Activated CD8-positive, alpha-beta T cell treated with anti-CD3 and anti-CD28 coated beads for 36 hours (primary cell): ENCODE measurements at places on chromosomes 3 and 15. TPM values are rescaled to one million over a fixed set of nuclear protein-coding genes. Genes with fewer than 3 reads are reported as not detected.

GRCh38 chr3:10949197-10949596 lies 43.4 kb upstream of the SLC6A1 start:
- H3K4me1 ChIP-seq: no peaks in the 10 kb centered on the region
- no peak overlapping the region for H3K27ac ChIP-seq
- no peaks in the 10 kb centered on the region for H3K36me3 ChIP-seq
- H3K4me3 ChIP-seq: no peak overlapping the region
- peaks cover 8% of the 10 kb centered on the region for H3K27me3 ChIP-seq

DNA sequence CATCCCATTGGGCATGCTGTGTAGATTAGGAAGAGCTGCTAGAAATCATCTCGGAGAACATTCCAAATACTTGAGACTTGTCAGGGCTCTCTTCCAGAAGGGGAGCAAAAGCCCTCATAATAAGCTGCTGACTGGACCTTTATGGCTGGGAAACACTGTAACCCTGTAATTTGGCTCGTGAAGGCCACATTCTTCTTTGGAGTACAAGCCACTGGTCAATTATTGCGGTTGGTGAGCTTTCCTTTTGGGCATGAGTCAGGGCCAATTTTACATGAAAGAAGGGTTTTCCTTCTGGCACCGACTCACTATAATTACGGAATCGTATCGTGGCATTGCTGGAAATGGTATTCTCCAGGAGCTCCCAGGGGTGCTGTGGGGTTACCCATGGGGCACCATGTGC lies 434.5 kb upstream of the RGMA start:
- H3K36me3 ChIP-seq: no peaks in the 10 kb centered on the region
- H3K4me1 ChIP-seq: no peaks in the 10 kb centered on the region
- no peak for DNase-seq
- peaks cover 4% of the 10 kb centered on the region for H3K27me3 ChIP-seq
- H3K27ac ChIP-seq: no peak overlapping the region

DNA sequence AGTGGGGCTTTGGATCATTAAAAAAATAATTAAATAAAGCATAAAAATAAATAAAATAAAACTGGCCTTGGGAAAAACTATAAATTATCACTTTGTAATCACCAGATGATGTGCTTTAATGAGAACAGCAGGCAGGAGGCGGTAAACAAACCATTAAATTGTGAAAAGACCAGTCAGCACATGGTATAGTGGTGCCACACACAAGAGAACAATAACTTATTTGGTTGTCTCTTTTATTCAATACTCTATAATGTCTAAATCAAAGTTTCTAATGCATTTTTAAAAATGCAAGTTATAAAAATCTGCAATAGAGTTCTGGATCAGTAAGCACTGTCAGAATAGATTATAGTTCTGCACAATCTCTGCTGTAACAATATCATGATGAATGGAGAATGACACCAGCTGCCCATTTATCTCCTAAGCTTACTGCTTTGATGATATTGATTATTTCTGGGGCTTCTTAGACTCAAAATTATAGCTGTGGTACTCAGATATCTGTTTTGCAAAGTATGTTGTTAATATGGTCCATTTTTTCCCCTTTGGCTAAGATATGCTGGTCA lies 259.3 kb downstream of the NAALADL2 start:
- no peak overlapping the region for H3K4me3 ChIP-seq
- no peaks in the 10 kb centered on the region for H3K27me3 ChIP-seq
- no peaks in the 10 kb centered on the region for H3K4me1 ChIP-seq
- no peaks in the 10 kb centered on the region for H3K36me3 ChIP-seq

DNA sequence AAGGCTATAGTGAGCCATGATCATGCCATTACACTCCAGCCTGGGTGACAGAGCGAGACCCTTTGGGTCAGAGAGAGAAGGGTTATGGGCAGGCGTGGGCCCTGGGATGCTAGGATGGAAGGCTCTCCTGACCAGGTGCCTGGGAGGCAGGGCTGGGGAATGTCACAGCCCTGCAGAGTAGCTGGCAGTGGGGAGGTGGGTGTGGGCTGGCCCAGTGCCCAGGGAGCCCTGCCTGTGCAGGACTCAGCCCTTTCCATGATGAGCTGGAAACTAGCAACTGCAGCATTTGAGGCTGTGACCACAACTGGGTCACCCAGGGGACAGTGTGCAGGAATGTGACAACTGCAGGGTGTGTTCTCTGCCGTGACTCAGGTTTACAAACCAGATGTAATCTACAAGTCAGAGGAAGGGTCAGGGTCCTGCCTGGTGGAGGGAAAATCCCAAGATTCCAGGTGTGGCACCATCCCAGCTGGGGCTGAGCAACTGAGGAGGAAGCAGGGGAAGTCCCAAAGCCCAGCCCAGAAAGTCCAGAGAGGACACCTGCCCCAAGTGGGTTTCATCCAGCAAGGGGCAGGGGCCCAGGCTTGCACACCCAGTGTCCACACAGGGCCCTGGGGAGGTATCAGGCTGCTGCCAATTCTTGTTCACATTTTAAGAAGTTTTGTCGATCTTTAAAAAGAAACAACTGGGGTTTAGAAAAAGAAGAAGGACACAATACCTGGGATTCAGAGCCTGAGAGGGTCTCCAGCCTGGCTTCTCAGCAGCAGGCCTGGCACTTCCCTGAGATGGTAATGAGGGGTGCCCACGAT lies 45.5 kb downstream of the SLC28A1 start:
- peak; percentile 41 for DNase-seq
- no peak overlapping the region for H3K27ac ChIP-seq
- H3K4me3 ChIP-seq: no peak overlapping the region
- no peaks in the 10 kb centered on the region for H3K36me3 ChIP-seq
- peaks cover 5% of the 10 kb centered on the region for H3K4me1 ChIP-seq
- H3K27me3 ChIP-seq: no peaks in the 10 kb centered on the region

DNA sequence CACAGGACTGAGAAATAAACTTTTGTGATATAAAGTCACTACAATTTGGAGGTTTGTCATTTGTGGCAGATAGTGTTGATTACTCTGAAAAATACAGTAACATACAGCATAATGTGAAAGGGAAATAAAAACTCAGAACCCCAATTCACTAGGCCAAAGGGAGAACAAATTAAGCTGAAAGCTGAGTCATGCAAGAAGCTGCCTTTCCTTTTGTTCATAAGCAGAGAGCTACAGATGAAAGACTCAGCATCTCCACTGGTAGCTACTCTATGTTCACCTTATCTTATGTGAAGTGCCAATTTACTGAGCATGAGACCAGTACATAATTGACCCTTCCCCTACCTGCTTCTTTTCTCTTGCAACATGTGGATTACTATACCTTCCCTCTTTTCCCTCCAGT lies 19.3 kb upstream of the SLTM start:
- no peak for DNase-seq
- H3K4me3 ChIP-seq: no peak overlapping the region
- peaks cover 9% of the 10 kb centered on the region for H3K4me1 ChIP-seq
- H3K36me3 ChIP-seq: no peaks in the 10 kb centered on the region
- H3K27me3 ChIP-seq: no peaks in the 10 kb centered on the region

DNA sequence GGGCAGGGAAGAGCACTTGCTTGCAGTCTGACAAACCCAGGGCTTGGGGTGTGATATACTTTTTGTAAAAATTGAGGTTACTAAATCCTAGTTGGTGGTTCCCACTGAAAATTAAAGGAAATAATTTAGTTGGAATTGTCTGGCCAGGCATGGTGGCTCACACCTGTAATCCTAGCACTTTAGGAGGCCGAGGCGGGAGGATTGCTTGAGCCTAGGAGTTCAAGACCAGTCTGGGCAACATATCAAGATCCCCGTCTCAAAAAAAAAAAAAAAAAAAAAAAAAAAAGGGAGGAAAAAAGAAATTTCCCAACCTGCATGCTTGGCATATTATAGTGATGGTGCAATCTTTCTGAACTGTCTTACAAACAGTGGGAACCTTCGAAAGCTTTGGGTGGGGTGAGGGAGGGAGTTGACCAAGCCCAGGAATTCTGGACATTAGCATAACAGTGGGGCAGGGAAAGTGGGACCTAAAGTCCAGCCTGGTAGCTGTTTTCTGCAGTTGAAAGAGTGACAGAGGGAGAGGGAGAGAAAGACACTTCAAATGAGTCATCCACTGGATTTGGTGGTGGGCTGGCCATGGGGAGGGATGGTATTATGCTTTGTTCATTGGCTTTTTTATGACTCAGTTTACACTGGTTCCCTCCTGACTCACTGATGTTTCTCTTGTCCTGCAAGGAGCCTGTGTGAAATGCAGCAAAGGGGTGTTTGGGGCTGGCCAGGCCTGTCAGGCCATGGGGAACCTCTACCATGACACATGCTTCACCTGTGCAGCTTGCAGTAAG lies 41.1 kb downstream of the LIMD1 start:
- no peak for DNase-seq
- H3K36me3 ChIP-seq: peaks cover 23% of the 10 kb centered on the region
- no peak overlapping the region for H3K27ac ChIP-seq
- peaks cover 13% of the 10 kb centered on the region for H3K4me1 ChIP-seq
- no peaks in the 10 kb centered on the region for H3K27me3 ChIP-seq

GRCh38 chr3:3201611-3202010 lies 22.1 kb upstream of the CRBN start:
- no peak for DNase-seq
- H3K27ac ChIP-seq: no peak overlapping the region
- H3K4me3 ChIP-seq: no peak overlapping the region
- no peaks in the 10 kb centered on the region for H3K36me3 ChIP-seq
- peaks cover 15% of the 10 kb centered on the region for H3K4me1 ChIP-seq
- H3K27me3 ChIP-seq: peaks cover 2% of the 10 kb centered on the region

DNA sequence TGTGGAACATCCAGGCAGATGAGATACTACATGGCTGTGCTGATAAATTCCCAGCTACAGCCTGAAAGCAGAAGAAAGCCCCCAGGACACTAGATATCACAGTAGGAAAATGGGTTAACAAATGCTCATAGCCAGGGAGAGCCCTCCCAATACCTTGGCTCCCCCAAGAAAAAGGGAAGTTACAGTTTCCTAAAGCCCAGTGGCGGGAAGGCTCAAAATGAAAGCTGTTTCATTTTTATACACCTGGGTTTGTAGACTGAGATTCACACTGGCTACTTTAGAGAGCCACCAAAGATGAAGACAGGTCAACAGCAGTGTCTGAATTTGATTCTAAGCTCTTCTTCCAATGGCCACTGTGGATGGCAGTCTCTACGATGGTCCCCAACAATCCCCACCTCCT lies 55.0 kb upstream of the TOPAZ1 start:
- peaks cover 25% of the 10 kb centered on the region for H3K27me3 ChIP-seq
- DNase-seq: no peak
- H3K4me3 ChIP-seq: no peak overlapping the region

GRCh38 chr15:85540085-85540797 lies 159.8 kb downstream of the AKAP13 start:
- no peaks in the 10 kb centered on the region for H3K27me3 ChIP-seq
- no peak overlapping the region for H3K4me3 ChIP-seq
- H3K27ac ChIP-seq: no peak overlapping the region

The CCR8 gene
- 0.34 TPM for total RNA-seq

The PIGX gene
- 43.7 TPM for total RNA-seq

The GXYLT2 gene
- 0.11 TPM for total RNA-seq

The CCDC39 gene
- total RNA-seq: not detected
